ENCODE measurements at places on chromosomes 1 and 21.

DNA sequence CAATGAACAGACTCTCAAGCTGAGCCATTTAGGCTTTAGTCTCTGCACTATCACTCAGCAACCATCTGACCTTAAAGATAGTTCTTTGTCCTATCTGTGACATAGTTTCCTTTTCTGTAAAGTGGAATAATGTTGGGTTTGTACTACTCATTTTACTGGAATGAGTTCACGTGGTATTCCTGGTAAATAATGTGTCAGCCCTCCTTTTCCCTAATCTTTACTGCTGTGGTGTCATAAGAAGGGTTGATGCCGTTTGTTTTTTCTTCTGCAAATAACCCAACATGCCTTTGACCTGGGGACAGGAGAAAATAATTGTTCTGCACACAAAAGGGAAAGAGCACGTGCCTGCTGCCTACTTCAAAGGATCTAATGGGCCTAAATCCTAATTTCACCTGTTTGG lies 297.8 kb downstream of the BRINP3 start:
- DNase-seq = no peak

DNA sequence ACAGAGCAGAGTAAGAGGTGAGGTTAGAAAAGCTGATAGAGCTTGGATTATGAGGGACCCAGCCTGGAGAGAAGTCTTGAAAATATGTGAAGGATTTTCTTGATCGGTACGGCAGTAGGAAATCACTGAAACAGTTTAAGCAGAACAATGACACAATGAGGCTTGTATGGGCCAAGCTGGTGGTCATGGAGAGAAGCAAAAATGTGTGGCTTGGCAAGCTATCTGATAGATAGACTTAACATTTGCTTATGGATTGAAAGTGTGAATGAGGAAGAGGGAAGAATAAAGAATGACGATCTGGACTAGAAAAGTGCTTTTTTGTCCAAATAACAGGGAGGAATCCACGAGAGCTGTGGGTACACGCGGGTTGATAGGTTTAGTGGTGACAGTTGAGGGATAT lies 15.4 kb upstream of the XPR1 start:
- no peak for DNase-seq

GRCh38 chr1:84442256-84442655 lies 36.8 kb upstream of the RPF1 start:
- no peak for DNase-seq

DNA sequence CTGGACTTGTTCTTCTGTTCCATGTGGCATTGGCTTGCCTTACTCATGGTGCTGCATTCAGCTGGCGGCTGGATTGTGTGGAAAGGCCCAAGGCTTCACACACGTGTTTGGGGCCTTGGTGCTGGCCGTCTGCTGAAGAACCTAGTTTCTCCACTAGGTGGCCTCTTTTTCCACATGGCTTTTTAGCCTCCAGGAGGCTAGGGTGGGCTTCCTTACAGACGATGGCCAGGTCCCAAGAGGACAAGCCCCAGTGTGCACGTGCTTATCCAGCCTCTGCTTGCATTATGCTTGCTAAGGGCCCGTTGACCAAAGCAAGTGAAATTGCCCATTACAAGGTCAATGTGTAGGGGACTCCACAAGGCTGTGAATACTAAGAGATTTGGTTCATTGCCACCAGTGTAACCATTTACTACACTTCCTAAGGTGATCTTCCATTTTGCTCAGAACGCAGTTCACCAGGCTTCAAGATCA lies 47.5 kb upstream of the FOXO6 start:
- DNase-seq = no peak

DNA sequence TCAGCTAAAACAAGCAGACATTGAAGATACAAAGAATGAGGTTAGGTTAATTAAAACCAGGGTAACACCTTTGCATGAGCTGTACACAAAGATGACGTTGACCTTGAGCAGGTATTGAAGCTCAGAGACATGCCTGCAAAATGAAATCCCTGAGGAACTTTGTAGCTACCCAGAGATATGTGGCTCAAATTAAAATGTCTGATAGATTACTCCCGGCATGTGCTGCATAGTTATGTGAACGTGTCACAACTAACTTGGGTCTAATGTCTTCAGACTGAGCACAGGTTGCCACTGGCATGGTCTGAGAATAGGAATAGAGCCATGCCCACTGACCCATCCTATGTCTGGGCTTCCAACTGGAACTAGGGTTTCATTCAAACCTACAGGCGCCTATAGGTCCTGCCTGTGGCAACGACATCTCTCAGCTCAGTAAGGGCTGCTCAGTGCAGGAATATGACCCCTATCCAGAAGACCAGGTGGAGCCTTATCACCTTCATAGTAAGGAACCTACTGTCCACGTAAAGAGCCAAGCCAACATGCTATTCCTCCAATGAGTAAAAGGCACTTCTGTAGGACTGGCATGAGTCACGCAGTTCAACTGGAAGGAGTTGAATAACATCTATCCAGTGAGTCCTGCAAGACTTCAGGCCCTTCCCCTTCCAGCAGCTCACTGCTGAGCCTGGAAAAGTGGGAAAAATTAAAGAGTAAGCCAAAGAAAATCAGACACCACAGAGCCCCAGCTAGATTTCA lies 60.7 kb downstream of the PRKAB2 start:
- DNase-seq = no peak

- DNase-seq = no peak
These were observed 21.3 kb upstream of the C1orf105 start for GRCh38 chr1:172398970-172399755.

DNA sequence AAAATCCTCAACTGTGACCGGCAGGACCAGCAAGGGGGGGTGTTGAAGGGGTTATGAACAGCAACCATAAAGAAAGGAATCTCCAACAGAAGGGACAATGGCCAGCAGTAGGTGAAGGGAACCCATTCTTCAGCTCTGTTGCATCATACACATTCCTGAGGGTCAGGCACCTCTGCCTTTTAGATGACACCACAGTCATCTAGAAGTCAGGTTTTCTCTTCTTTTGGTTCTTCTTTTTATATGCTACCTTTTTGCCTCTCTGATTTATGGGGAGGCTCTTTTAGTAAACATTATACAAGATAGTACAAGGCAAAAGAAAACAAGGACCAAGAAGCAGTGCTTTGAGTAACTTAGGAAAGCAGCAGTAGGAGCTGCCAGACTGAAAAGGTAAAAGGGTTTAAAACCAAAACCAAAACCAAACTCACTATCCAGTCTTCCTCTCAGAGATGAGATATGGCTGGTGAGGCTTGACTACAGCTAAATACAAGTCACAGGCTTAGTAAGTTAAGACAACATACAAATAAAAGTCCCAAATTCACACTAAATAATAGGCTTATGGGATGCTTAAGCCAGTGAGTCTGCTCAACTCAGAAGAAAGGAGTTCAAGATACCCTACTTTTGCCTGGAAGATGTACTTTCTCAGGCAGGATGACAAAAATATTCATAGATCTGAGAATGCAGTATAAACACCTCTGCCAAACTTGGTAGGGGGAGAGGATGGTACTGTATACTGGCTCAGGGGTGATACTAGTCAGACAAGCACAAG lies 4.1 kb downstream of the TEX38 start:
- DNase-seq = no peak

GRCh38 chr21:40788635-40789034 lies 58.3 kb downstream of the DSCAM start:
- DNase-seq = no peak

- no peak for DNase-seq
These were observed 35.6 kb upstream of the SLC16A1 start for GRCh38 chr1:112991402-112992120.

- no peak for DNase-seq
These were observed 35.1 kb upstream of the GRIK3 start for GRCh38 chr1:37069406-37069805.

DNA sequence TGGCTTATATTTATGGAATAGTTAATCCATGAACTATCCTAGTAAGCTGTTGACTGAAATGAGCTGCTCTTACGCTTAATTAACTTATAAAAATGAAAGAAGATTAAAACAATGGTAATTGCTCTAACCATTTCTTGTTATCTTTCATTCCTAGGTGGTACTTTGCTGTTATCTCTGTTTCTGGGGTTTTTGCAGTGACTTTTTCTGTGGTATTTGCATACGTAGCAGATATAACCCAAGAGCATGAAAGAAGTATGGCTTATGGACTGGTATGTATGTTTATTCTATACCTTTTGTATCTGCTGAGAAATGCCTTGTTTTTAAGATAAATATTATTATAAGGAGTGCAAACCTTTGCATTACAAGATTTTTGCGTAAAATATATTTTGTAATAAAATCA lies 71.0 kb downstream of the SASS6 start:
- DNase-seq = no peak

GRCh38 chr21:36698981-36699545 lies at the start of gene SIM2:
Gene SIM2, plus strand, starts transcription at chr21:36699115. Its CDS starts 632 bp downstream, at chr21:36699747.
- DNase-seq = no peak

- DNase-seq = no peak
These were observed 9.2 kb upstream of the SERTAD4 start for GRCh38 chr1:210223226-210223904.

GRCh38 chr21:24200052-24200451 lies 1407.2 kb downstream of the MRPL39 start:
- DNase-seq = no peak

- no peak for DNase-seq
These were observed 6.3 kb downstream of the AP4B1 start for GRCh38 chr1:113898241-113898814.

GRCh38 chr21:45347048-45347711 lies 57.8 kb upstream of the COL18A1 start:
- no peak for DNase-seq

DNA sequence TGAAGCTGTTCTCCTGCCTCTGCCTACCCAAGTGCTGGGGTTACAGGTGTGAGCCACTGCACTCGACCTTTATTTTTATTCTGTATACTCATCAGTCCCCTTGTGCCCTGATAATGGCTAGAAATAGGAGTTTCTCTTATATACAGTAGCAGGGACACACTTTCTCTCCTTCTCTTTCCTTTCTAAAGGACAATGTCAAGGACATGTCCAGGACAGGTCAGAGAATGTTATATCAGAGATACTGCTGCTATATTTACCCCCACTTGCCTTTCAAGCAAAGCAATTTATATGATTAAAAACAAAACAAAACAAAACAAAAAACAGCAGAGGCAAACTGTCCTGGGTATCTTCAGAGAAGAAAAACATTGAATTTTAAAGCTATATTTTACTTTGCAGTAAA lies 43.2 kb upstream of the LRIG2 start:
- no peak for DNase-seq

GRCh38 chr1:107541412-107541811 lies 400.6 kb downstream of the NTNG1 start:
- no peak for DNase-seq

GRCh38 chr1:217896490-217896889 lies 265.3 kb downstream of the SPATA17 start:
- no peak for DNase-seq

GRCh38 chr21:25459365-25459764 lies 147.9 kb downstream of the MRPL39 start:
- no peak for DNase-seq

GRCh38 chr1:190478149-190479049 lies 735 bp upstream of the BRINP3 start:
- no peak for DNase-seq

- DNase-seq = no peak
These were observed 179.2 kb upstream of the FMN2 start for GRCh38 chr1:239912471-239912870.

GRCh38 chr1:53246261-53247134 lies 8.2 kb upstream of the MAGOH start:
- DNase-seq = no peak

- DNase-seq = no peak
These were observed 921 bp upstream of the MIB2 start for GRCh38 chr1:1614204-1614953.

GRCh38 chr21:45013260-45013841 lies 61.0 kb upstream of the ADARB1 start:
- no peak for DNase-seq

GRCh38 chr1:17874231-17874630 lies 119.1 kb downstream of the ACTL8 start:
- no peak for DNase-seq

DNA sequence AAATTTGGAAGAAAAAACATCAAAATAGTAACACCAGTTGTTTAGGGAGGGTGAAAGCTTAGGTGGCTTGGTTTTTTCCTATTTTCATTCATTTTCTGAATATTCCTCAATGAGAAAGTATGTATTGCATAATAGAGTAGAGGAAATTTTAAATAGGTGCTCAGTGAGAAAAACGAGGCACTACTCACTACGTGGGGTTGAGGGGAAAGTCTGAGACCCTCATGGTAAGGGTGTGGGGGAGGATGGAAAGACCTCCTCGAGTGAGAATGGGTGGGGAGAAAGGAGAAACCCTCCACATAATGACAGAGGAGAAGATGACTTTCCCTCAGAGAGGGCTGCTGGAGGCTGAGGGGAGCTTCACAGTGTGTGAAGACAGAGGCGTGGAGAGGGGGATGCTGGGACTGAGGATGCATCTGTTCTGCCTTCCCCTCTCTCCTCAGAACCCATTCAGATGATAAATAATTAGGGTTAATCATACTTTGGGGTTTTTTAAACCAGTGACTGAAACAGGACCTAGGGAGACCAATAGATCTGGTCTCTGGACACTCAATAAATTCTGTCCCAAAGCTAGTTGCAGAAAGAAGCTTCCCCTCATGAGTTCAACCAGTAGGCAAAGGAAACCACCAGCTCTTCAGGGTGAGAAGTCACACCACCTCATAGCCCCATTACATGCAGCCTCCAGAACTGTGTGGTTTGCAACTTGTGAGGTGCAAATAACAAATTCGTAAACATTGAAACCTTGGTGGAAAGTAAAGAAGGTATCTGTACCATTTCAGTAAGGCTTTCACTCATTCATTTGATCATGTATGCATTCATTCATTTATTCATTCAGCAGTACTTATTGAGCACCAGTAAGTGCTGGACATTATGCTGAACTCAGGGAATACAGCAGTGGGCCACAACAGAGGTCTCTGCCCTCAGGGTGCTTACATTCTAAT lies 17.1 kb downstream of the SLAMF7 start:
- no peak for DNase-seq

- no peak for DNase-seq
These were observed 10.8 kb downstream of the ZBTB8OS start for GRCh38 chr1:32639489-32640075.

- DNase-seq = no peak
These were observed 27.1 kb downstream of the ACTA1 start for GRCh38 chr1:229406798-229407197.

GRCh38 chr1:109243221-109243620 lies 6.1 kb upstream of the CELSR2 start:
- no peak for DNase-seq

GRCh38 chr1:152501704-152502103 lies 8.9 kb upstream of the LCE5A start:
- no peak for DNase-seq

DNA sequence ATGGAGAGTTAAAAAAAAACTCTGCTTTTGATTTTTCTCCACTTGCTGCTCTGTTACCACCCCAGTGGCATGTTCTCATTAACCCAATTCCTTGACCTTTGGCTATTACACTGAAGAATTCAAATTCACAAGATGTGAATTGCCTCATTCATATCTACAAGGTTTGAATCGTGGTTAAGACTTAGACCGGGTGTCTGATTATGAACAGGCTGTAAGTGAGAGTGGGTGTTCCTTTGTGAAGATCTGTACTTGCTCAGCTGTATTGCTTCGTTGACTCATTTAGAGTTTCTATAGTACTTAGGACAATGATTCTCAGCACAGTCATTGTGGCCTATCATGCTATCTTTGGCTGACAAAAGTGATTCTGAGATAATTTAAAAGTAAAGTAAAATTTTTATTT lies 36.4 kb downstream of the DNM3 start:
- DNase-seq = no peak

Measured in stimulated activated CD4-positive, alpha-beta T cell treated with anti-CD3 and anti-CD28 coated beads, TNF-alpha, amount 100 ng/mL, for 1 hour (primary cell).